Stimulated activated naive CD8-positive, alpha-beta T cell treated with anti-CD3 and anti-CD28 coated beads, Interleukin-15, Interleukin-2, amounts not matched to agents 100 U/mL and 50 U/mL, for 24 hours (primary cell): ENCODE measurements at places on chromosomes 16 and 17.

- DNase-seq = no peak
Observed at GRCh38 chr17:31549121-31549524, 157.6 kb downstream of the RAB11FIP4 start.

DNA sequence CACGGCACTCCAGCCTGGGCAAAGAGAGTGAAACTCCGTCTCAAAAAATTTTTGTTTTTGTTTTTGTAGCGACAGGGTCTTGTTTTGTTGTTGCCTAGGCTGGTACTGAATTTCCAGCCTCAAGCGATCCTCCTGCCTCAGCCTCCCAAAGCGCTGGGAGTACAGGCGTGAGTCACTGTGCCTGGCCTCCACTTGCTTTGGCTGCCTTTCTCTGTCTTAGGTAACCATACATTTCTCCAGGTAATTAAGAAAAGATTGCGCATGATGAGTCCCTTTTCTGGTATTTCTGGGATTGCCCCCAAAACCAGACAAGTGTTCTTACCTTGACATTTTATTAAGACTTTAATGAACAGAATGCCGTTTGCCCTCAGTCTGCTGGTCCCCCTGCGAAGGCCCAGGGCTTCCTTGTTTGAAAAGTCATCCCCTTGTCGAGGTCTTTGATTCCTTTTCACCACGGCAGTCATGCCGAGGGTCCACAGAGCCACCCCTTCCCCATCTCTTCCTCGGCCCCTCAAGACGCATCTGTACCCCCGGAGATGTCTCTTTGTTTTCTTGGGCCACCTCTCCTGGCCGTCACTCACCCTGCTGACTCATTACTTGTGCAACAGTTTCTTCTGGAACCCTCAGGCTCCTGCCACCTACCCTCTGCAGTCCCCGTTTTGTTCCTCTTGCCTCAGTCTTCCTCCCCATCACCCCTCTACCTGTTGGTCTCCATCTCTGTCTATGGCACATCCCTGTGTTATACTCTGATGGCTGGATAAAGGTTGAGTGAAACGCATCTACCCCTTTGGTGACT lies 151.0 kb downstream of the SEC14L1 start:
- no peak for DNase-seq

DNA sequence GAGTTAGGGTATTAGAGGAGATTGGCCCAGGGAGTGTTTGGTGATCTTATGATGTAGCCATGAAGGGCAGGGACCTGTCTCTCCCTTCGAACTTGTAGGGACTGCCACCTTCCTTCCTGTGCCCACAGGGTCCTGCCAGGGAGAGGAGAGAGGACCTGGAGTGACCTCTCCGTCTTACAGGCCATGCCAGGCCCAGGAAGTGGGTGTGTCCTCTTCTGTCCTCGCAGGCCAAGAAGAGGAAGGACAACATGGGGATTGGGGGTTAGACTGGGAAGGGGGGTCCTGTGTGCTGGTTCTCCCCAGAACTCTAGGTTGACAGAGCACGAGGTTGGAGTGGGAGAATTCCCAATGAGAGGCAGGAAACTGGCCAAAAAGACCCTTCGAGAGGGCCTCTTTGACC lies 43.4 kb upstream of the TAC4 start:
- no peak for DNase-seq

DNA sequence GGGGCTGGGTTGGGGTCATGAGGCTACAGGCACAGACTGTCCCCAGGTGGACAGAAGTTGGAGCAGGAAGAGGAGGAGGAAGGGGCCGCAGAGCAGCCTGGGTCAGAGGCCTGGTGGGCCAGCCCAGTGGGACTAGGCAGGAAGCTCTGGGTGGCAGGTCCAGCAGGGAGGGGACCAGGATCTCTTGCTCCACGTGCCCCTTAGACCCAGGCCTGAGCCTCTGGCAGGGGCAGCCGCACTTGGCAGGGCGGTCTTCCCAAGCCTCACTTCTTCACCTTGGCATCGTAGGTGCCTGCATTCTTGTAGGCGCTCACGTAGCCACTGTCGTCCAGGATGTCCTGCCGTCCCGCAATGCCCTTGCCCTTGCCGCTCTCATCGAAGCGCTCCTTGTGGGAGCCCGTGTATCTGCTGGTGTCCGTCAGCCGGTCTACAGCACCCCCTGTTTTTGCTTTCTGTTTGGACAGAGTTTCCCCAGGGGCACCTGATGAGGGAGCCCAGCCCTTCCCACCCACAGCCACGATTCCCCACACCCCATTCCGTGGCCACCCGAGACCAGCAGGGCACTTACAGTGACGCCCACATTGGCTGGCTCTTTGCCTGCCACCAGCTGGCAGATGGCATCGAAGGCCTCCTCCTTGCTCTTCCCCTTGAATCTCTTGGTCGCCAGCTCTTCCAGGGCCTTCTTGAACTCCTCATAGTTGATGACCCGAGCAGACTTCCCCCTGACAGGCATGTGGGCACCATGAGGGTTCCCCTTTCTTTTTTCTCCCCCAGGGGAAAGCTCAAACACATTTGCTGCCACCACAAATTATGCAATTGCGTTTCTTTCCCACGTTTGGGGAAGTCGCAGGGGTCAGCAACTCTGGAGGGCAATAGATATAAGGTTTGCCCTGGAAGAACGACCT lies 3.1 kb downstream of the TPPP3 start:
- no peak for DNase-seq

DNA sequence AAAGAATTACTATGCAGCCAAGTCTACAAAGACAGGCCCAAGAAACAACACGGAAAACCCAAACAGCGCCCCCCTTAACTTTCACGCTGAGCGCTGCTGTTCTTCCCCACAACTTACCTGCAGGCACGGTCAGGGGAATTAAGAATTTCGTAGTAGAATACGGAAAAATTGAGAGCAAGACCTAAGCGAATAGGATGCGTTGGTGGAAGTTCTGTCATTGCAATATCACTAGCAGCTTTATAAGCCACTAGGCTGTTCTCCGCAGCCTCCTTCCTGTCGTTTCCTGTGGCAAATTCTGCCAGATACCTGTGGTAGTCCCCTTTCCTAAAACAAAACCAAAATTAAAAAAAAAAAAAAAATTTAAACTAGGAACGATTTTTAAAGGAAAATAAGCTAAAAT lies 39.0 kb downstream of the YWHAE start:
- DNase-seq = peak; percentile 25

GRCh38 chr16:13957197-13958078 lies 37.5 kb downstream of the ERCC4 start:
- DNase-seq = peak; percentile 22

GRCh38 chr16:1208239-1208830 lies 16.7 kb downstream of the TPSG1 start:
- DNase-seq = no peak

GRCh38 chr16:86198206-86199118 lies 299.5 kb downstream of the IRF8 start:
- DNase-seq = no peak

GRCh38 chr17:57597531-57598453 lies 147.3 kb downstream of the CCDC182 start:
- DNase-seq = peak; percentile 49

DNA sequence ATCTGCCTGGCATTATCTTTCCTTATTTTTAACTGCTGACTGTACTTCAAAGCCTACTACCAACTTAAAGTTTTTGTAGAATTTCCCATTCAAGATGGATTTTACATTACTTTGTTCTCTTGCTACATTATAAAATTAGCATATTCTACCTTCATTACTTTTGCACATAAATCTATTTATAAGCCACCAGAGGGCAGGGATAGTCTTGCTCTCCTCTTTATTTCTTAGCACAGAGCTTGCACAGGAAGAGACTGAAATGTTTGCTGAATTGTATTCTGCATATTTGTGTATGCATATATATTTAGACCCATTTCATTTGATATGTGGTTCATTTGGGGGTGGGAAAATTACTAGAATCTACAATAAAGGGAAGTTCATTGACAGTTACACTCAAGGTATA lies 108.0 kb downstream of the SKAP1 start:
- DNase-seq = no peak

DNA sequence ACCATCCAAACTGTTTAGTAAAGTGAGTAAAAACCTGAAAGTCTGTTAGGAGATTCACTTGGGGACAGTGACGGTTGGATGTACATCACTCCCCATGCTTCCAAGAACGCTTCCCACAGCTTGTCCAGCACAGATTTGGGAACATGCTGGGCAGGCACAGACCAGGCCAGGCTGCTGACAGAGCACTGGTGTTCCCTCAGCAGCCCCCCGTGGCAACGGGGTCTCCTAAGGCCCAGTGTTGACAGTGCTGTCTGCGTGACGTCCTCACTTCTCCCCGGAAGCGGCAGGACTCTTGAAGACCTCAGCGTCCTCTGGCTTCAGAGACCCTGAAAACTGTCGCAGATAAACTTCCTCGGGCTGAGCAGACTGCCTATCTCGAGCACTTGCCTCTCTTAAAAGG lies 8.9 kb upstream of the TRPV3 start:
- no peak for DNase-seq

- DNase-seq = peak; percentile 66
Observed at GRCh38 chr16:29148867-29149272, 164.0 kb downstream of the LAT start.

- peak; percentile 32 for DNase-seq
Observed at GRCh38 chr16:15639061-15639568, 3.8 kb downstream of the MARF1 start.

DNA sequence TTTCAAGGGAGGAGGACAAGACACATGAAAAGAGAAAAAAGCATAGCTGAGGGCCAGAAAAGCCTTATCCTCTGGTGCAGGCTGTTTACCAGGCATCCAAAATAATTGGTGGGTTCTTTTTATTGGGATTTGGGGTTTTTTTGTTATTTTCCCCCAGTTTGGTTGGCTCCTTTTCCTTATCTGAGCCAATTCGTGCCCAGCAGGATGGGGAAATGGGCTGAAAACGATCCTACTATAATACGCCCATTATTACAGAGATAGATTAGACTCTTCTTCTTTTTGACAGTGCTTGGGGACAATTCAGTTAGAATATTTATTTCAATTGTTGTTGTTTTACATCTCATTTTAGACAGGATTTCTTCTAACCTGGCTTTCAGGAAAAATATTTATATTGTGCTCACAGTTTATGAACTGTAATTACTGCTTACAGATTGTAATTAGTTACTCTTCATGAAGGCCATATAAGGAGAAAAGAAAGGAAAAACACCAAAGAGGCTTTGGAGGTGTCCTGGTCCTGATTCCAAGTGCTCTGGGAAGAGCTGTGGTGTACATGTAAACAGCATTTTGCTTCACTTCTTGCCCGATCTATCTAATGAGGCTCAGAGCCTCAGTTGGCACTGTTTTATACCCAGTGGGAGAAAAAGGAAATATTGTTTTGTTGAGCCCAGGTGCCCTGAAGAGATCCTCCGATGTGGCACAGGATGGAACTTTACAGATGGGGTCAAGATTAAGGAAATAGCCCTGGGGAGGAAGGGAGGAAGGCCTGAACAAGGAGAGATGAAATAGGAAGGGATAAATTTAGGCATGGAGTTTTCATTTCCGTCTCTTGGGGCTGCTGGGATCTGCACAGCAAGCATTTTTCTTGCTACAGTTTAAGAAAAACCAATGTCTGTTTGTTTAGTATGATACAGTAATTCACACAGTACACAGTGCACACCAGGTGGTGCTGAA lies 611 bp upstream of the ANKRD40 start:
- no peak for DNase-seq

DNA sequence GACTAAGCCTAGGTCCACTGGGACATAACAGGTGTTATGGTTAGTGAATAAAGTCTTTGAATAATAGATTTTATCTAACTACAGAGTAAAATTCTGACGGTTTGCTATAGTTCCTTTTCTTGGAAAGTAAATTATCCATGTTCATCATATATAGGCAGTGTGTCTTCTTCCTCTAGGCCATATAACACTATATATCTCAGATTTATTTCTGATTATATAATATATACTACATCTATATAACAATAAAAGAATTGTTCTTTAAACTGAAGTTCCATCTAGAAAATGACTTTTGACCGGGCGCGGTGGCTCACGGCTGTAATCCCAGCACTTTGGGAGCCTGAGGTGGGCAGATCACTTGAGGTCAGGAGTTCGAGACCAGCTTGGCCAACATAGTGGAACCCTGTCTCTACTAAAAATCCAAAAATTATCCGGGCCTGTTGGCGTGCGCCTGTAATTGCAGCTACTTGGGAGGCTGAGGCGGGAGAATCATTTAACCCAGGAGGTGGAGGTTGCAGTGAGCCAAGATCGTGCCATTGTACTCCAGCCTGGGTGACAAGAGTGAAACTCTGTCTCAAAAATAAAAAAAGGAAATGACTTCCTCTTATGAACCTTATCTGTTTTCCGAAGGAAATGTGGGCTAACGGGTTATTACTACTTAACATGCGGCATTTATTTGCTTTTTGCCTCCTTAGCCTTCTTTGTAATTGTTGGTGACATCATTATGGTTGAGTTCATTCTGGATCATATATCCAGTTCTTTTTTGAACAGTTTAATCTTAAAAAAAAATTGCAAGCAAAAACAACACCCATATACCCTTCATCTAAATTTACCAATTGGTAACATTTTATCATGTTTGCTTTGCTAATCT lies 29.2 kb downstream of the NOL11 start:
- no peak for DNase-seq

- no peak for DNase-seq
Observed at GRCh38 chr17:73936908-73937627, 266.4 kb upstream of the RPL38 start.

- DNase-seq = no peak
Observed at GRCh38 chr16:11099672-11100205, 155.4 kb downstream of the CLEC16A start.

- no peak for DNase-seq
Observed at GRCh38 chr17:6028294-6028693, 41.9 kb upstream of the WSCD1 start.

DNA sequence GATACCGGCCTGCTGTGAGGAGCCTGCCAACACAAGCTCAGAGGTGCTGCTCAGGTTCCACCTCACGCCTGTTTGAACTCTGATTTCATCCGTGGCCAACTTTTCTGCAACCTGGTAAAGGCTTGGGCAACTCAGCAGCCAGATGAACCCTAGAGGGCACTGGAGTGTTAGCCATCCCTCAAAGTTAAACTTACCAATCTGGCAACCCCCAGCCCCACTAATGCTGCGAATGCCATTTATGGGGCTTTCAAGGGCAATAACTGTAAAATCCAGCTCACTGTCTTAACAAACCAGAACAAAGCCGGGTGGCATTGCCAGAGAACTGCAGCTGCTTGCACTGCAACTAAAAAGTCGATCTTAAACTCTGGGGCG lies 105.5 kb downstream of the AXIN2 start:
- no peak for DNase-seq

GRCh38 chr16:85396879-85397871 lies 215.9 kb upstream of the GSE1 start:
- DNase-seq = no peak

GRCh38 chr17:66431910-66432309 lies 129.5 kb downstream of the PRKCA start:
- DNase-seq = no peak

DNA sequence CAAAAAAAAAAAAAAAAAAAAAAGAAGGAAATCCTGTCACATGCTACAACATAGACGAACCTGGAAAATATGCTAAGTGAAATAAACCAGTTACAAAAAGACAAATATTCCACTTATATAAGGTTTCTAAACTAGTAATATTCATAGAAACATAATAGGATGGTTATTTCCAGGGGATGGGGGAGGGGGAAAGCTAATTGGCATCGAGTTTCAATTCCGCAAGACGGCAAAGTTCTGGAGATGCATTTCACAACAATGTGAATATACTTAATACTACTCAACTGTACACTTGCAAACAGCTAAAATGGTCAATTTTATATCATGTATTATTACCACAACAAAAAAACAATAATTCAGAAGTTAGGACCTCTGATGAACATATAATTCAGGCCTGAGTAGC lies 37.9 kb upstream of the ABCA9 start:
- DNase-seq = no peak

- DNase-seq = no peak
Observed at GRCh38 chr16:2470603-2471015, 488 bp upstream of the NTN3 start.
